ENCODE measurements at places on chromosomes 3 and 15.
A peak's percentile ranks its signal among the peaks of the same experiment; 100 is the strongest.

- DNase-seq, result no peak
Measured at GRCh38 chr15:77738038-77738370, 105.3 kb upstream of the LINGO1 start.

DNA sequence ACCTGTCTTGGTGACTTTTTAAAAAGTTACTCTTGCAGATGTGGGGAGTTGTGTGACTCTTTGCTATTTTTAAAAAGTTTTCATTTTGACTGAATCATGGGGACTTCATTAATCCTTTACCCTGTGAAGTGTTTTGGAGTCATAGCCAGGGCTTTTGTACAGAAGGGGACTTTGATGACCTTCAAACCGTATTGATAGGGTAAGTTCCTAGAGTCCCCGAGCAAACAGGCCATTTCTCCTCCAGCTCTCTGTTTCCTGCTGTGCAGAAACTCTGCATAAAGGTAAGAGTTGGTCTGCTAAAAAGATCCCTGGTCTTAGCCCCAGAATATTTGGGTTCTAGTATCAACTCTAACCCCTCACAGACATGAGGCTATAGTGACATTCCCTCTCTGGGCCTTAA is 170.8 kb upstream of the BCL6 start:
- DNase-seq, result no peak

DNA sequence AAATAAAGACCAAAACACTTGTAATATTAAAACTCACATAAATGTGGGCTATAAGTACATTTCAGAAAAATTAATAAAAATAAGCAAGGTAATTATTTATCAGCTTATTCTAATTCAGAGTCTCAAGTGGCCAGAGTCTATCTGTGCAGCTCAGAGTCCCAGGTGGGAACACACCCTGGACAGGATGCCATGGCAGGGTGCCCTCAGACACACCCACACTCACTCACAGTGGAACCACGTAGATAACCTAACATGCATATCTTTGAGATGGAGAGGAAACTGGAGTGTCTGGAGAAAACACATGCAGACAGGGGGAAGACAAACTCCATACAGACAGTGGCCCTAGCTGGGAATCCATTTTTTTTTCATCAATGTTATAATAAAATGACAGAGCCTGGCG is 37.2 kb downstream of the FSIP1 start:
- no peak for DNase-seq

DNA sequence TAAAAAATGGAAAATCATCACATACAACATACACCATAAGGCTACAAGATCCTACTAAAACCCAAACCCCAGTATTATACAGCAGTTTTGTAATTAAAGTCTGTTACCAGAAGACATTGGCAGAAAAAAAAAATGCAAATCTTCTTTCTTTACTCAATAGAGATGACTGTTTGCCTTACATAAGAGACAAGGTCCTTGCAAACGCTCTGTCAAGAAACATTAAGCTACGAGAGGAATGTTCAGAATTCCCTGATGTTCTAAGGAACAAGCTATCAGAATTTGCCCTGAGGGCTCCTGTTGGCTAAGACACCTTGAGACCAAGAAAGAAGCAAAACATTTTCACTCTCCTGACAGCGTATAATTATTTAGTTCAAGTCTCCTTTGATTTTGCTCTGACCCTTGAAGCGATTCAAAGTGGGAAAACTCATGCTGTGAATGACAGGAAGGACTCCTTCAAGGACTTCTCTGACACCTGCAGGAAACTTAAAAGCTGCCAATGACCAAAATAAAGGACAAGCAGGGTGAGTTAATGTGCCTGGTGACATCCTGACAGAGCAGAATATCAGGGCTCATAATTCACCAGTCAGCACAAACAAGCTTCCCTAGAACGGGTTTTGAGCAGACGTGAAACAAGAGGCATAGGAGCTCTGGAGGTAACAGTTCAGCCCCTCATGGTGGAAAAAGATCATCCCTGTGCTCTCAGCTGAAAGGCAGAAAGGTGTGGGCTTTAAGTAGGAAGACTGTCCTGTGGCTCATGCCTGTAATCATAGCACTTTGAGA is 2.5 kb downstream of the SCAMP2 start:
- DNase-seq, result no peak

- DNase-seq, result no peak
Measured at GRCh38 chr15:48221885-48222284, 15.8 kb downstream of the SLC12A1 start.

GRCh38 chr15:75695634-75696310 is 16.9 kb downstream of the CSPG4 start:
- DNase-seq, result no peak

GRCh38 chr3:108153451-108153981 is 62.7 kb upstream of the CD47 start:
- DNase-seq, result peak; percentile 39
